ENCODE measurements at places on chromosomes 7 and 10.

- DNase-seq, result no peak
These were observed 262.8 kb downstream of the BBS9 start for GRCh38 chr7:33392148-33392547.

DNA sequence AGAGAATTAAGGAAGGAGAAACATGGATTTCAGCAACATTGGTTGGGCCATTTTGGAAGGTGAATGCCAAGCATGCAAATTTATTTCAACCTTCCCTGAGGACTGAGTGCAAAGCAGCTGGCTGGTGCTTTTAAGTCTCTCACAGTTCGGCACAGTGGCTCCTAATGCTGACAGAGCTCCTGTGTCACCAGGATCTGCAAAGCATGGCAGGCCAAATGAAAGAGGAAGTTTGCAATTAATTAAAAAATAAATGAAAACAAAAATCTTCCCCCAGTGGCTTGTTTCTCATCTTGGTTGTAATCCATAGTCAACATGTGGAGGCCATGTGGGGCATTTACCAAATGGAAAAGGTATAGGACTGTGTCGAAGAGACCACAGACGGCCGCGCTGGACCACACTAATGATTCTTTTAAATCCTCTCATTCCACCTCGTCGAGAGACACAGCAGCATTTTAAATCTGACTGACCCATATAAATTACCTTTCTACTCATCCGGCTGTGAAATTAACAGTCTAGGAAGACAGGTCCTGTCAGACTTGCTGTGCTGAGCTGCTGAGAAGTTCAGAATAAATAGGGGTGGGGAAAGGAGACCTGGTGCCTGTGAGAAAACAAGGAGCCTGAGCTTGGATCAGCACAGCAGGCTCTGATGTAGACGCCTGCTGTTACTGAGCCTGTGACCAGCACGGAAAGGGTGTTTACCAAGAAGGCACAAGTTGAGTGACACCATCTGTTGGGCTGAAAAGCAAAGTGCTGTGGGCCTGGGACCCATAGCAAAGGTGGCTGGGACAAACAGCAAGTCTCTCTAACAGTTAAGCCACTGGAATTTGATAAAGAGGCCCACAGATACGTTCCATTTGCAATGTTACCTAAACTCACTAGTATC lies 136.0 kb upstream of the COL1A2 start:
- no peak for DNase-seq

DNA sequence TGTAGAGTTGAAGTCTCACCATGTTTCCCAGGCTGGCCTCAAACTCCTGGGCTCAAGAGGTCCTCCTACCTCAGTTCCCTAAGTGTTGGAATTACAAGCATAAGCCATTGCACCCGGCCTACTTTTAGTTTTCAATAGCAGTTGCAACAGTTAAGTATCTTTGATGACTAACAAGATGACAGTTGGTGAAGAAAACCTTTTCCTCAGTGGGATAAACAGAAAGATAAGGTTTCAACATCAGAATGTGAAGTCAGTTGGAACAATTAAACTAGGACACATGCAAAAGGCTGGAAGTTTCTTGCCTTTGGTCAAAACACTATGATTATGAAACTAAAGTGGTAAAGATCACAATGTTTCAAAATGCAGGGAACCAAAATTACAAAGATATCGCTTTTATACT lies 169.2 kb downstream of the ZNF438 start:
- no peak for DNase-seq

- no peak for DNase-seq
These were observed 69.5 kb downstream of the LMBR1 start for GRCh38 chr7:156823435-156823834.

DNA sequence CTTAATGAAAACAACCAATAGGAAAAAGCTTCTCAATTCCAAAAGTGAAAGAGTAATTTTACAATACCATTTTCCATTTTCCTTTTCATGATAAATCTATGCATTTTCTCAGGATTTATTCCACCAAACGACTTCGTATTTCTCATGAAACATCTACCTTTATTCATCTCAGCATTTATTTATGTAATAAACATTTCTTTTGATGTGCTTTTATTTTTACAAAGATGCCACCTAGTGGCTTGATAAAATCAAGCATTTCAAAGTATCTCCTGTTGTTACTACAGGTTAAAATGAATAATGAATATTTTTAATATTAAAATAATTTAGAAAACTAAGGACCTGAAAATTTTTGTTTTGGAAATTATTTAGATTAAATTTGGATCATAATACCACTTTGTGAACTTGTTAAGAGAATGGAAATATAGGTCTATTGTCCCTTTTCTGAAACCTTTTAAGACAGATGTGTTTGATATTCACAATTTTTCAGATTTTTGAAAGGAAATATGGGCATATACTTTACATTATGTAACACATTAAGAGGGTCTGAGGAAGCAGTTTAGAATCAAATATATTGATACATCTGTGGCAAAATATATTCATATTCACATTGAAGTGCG lies 2.7 kb upstream of the IQUB start:
- no peak for DNase-seq

- DNase-seq, result no peak
These were observed 349.2 kb downstream of the RNLS start for GRCh38 chr10:88233870-88234269.

DNA sequence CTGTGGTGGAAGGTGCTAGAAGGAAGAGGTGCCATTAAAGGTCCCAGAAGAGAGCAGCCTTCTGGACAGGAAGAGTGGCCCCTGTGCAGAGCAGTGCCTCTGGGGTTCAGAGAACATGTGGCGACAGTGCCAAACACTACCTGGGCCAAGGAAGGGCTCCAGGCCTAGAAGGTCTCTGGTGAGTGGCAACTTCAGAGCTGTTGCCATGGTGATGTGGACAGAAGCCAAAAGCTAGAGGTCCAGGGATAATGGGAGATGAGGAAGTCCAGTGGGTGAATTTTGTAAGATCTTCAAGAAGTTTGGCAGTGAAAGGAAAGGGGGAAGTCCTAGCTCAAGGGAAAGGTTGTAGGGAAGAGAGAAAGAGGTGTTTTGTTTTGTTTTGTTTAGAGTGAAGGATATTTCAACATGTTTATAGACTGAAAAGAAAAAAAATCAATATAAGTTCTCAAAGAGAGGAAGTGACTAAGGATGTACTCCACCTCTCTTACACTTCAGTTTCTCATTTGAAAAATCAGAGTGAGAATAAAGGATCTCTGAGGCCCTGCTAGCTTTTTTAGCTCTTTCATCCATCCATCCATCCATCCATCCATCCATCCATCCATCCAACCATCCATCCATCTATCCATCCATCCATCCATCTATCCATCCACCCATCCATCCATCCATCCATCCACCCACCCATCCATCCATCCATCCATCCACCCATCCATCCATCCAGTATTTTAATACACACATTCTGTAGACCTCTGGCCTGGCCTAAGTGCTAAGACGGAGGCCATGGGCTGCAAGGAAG lies 77.1 kb upstream of the DUSP5 start:
- DNase-seq, result no peak

- no peak for DNase-seq
These were observed 97.0 kb downstream of the PCLO start for GRCh38 chr7:83065714-83066113.

GRCh38 chr7:3068530-3068929 lies 24.9 kb upstream of the CARD11 start:
- no peak for DNase-seq

DNA sequence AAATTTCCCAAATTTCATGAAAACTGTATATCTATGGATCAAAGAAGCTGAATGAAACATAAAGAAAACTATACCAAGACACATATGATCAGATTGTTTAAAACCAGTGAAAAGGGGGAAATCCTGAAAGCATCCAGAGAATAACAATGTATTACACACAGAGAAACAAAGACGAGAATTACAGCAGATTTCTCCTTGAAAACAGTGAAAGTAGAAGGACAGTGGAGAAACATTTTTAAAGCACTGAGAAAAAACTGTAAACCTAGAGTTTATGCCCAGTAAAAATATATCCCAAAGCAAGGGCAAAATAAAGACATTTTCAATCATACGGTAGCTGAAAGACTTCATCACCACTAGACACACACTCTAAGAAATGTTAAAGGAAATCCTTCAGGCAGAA lies 121.0 kb downstream of the DPY19L1 start:
- no peak for DNase-seq

DNA sequence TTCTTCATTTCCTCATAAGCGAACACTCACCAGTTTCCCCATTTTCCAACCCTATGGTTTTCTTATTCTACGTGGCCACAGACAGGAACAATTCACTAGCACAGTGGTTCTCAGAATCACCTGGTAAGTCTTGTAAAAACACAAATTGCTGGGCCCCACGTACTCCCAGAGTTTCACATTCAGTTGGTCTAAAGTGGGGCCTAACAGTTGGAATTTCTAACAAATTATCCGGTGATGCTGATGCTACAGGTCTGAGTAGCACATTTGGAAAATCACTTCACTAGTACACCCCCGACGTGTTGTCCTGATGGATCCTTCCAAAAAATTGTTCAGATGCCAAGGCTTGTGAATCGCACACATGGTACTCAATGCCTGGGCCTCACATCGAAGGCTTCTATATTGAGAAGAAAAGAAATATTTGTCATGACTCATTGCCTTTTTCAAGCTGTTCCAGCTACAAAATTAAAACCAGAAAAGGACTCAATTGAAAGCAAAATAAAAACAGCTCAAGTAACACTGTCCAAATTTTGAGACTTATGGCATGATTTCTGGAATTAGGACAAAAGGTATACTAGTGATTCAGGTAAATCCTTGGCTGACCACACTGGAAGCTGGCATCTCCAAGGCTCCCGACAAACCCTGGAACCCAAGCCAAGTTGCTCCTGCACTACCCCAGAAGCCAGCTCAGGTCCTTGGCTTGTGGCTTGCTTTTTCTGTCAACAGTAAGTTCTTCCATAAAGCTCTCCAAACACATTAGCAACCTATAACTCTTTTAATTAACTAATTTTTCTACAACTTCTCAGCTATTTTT lies 12.9 kb upstream of the VIM start:
- DNase-seq, result no peak

GRCh38 chr10:112875476-112876267 lies 74.4 kb upstream of the TCF7L2 start:
- no peak for DNase-seq
